ENCODE measurements at places on chromosomes 12 and 14.

DNA sequence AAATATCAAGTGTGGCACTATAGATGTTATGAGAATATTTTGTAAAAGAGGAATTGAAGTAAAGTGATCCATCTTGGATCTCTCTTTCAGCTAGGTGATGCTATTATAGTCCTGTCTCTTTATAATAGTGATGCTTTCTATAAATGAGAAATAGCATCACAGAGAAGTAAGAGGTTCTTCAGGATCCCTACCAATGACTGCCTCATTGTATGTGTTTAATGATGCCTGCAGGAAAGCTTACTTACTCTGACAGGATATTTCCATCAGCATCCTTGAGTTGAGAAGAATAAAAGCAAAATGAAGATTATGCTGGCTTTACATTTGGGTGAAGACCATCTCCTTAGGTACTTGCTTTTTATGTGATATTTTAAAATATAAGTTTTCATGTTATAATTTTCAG, 846.0 kb upstream of the LRFN5 start:
- no peak for DNase-seq

DNA sequence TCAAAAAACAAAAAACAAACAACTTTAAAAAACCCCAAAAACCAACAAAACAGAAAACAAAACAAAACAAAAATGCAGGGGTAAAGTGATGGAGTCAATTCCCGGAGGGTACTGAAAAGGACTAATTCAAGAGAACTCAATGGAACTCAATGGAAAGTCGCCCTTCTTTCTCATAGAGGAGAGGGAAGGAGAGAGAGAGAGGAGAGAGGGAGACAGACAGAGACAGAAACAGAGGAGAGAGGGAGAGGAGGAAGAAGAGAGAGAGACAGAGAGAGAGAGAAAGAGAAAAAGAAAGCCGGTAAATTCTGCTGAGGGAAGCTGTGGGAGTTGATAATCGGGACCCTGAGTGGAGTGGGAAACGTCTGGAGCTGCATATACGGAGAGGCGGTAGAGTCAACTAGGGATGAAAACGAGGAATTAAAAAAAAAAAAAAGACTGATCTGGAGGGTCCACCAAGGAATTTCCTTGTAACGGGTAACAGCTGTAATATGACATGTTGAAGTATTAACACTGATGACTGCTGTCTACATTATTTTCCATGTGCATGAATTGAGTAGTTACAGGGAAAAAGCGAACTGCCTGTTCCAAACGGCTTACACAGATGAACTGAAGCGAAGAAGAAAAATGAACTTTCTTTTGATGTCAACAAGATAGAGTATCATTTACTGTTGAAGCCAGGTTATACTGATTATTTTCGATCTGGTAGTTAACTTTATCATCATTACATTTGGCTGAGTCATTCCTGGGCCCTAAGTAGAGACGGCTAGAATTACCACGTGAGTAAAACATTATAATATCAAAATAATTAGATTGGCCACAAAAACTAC, 934 bp upstream of the ZC2HC1C start:
- no peak for DNase-seq

GRCh38 chr12:55428331-55429243, 2.5 kb downstream of the OR6C76 start:
- no peak for DNase-seq

DNA sequence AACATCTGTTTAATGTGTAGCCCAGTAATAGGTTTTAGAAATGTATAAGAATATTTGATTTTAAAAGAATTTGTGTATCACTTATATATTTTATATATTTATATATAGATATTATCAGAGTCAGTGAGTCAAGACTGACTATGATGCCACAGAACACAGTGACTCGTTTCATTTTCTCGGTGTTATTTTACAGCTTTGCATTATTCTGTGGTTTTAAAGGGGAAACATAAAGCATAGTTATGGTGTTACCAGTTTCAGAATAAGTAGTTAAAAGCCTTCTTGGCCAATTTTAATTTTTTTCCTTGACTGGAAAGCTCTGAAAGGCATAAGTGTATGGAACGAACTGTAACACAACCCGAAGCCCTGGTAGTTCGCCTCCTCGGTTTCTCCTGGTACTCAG, 91.0 kb downstream of the GRIP1 start:
- no peak for DNase-seq

Data from H1 (cell line).